Activated naive CD8-positive, alpha-beta T cell treated with anti-CD3 and anti-CD28 coated beads, Interleukin-2, amount 50 U/mL, for 16 hours (primary cell): ENCODE measurements at places on chromosomes 4 and X.

GRCh38 chrX:3345281-3346191, 916 bp downstream of the MXRA5 start:
- DNase-seq, result no peak

DNA sequence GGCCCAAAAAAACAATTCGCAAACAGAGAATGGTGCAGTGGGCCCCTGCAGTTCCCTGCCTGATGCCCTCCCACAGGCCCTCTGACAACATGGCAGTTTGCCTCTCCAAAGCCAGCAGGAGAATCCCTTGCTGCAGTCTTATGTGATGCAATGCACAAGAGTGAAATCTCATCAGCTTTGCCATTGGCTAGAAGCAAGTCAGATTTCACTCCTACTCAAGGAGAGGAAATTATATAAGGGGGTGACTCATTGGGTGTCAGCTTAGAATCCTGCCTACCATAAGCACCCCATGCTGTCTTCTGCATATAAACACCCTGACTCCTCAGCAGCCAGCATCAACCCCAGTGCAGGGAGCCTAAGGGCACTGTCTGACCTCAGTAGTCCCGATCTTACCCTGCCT, 157.3 kb upstream of the LDB2 start:
- DNase-seq, result no peak

- no peak for DNase-seq
These were observed 189.8 kb upstream of the GALNT7 start for GRCh38 chr4:172978848-172979247.

DNA sequence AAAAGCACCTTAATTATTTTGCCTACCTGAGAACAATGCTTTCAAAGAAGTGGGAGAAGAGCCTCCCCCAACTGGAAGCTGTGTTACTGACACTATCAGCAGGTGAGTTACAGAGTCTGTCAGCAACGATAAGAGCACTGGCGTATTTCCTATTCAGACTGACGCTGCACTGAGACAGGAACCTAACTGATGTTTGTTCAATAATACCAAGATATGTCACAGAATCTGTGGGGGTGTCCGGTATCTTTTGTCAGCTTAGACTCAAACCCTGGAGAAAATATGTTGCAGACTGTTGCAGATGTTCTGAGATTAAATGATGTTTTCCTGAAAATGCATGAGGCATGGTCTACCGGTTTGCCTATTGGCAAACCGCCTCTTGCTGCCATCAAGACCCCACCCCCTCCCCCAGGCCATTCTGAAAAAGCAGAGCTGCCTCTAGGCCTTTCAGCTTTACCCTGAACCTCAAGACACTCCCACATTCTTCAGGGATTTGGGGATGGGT, 115.2 kb upstream of the KIT start:
- DNase-seq, result no peak

GRCh38 chrX:71612256-71612655, 6.1 kb downstream of the CXCR3 start:
- DNase-seq, result no peak

DNA sequence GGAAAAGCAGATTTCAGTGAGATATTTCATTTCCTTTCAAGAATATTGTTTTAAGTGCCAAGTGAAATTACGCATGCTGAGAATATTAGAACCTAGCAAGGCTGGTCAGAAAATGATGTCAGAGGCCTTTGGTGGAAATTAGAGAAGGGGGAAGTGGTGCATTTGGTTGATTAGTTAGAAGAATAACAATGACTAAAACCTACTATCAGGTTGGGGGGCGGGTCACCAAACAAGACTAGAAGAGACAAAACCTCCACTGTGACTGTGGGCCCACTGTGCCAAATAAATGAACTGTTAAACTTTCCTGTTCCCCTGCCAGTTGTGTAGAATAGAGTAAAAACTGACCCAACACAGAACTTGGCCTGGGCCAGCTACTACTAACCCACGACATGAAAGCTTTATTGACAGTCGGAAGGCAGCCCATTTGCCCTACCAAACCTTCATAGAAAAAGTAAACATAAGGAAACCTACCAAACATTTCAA, 2.9 kb downstream of the RAPGEF2 start:
- no peak for DNase-seq

DNA sequence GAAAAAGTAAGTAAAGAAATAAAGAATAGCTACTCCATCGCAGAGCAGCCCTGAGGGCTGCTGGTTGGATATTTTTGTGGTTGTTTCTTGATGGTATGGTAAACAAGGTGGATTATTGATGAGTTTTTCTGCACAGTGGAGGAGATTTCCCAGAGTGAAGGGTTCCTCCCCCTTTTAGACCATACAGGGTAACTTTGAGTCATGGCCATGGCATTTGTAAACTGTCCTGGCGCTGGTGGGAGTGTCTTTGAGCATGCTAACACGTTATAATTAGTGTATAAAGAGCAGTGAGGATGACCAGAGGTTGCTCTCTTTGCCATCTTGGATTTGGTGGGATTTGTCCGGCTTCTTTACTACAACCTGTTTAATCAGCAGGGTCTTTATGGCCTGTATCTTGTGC, 128.2 kb downstream of the ASMT start:
- no peak for DNase-seq

DNA sequence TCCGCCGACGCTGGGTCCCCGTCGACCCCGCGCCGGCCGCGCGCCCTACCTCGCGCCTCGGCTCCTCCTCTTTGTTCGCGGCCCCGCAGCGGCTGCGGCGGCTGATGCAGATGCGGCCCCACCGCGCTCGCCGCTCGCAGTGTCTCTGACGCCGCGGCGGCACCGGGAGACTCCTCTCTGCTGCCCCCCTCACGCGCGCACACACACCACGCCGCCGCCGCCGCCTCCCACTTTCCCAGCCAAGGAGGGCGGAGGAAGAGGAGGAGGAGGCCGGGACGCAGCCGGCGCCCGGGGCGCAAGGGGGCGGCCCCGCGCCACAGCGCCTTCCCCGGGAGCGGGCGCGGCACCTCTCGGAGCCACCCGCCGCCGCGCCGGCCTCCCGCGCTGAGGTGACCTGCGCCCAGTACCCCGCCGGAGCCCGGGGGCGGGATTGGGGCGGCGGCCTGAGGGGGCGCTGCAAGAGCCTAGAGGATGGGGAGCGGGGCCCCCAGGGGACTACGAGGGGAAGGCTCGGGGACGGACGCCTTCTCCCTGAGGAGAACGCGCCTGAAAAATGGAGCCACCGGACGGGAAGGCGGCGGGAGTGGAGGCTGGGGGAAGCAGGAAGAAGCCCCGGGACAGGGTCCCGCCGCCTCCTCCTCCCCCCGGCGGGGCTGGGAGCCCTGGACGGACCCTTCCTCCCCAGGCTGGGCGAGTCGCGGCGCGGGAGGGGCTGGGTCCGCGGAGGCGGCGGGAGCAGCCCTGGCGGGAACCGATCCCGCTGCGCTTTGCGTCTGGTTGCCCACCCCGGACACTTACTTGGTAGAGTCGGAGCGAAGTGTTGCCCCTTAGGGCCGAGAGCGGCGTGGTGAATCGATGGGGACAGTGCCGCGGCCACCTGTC, at the start of gene SH3RF1:
SH3RF1 (minus strand) TSS at position 147 of the 882 bp plus-strand sequence. CDS start 1,744 bp downstream, outside the sequence.
- DNase-seq, result no peak

DNA sequence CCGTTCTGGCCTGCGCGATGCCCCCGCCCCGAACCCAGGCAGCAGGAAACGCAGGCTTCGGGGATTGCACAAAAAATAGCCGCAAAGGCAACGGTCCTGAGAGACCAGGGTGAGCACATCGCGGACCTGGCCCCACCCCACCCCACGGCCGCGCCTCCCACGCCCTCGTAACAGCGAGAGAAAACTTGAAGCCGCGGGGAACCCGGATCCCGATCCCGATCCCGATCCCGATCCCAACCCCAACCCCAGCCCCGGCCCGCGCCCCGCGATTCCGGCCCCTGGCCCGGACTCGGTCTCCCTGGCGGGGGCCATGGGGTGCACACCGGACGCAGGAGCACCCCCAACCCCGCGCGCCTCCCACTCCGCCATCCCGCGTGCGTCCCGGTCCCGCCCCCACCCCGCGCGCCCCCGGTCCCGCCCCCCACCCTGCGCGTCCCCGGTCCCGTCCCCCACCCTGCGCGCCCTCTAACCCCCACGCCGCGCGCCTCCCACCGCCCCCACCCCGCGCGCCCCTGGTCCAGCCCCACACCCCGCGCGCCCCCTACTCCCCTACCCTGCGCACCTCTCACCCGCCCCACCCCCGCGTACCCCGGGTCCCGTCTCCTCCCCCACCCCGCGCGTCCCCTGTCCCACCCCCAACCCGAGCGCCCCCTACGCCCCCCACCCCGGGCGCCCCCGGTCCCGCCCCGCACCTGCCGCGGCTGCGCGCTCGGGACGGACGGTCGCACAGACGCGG, 29.0 kb downstream of the NOP14 start:
- DNase-seq, result no peak

DNA sequence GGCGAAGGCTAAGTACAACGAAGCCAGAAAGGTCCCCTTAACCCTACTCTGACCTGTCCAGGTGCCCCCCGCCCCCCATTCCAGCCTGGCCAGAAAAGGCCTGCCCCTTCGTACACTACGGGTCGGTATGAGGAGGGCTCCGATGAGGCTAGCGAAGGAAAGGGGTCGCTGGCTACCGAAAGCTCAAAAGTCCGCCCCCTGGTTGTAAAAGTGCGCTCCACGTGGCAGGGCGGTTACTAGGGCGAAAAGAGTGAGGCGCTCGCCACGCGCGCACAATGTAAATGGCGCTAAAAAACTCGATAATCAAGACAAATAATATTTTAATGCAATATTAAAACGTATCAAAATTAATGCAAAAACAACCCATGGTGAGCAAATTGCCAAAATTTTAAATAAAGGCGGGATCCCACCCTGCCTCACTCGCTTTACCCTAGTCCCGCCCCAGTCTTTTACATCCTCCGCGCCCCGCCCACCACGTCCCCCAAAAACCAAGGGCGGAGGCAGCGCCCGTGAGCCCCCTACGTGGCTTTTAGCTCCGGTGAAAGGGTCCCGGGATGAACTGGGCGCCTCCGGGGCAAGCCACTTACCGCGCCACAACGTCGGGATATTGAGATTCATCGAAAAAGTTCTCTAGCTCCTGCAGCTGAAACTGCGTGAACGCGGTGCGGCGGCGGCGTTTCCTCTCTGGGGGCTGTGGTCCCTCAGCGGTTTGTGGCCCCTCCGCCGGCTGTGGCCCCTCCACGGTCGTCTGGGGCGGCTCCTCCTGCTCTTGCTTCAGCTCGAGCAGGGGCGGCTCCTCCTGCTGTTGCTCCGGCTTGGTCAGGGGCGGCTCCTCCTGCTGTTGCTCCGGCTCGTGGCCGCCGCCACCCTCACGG, 929 bp downstream of the ESX1 start:
- no peak for DNase-seq

DNA sequence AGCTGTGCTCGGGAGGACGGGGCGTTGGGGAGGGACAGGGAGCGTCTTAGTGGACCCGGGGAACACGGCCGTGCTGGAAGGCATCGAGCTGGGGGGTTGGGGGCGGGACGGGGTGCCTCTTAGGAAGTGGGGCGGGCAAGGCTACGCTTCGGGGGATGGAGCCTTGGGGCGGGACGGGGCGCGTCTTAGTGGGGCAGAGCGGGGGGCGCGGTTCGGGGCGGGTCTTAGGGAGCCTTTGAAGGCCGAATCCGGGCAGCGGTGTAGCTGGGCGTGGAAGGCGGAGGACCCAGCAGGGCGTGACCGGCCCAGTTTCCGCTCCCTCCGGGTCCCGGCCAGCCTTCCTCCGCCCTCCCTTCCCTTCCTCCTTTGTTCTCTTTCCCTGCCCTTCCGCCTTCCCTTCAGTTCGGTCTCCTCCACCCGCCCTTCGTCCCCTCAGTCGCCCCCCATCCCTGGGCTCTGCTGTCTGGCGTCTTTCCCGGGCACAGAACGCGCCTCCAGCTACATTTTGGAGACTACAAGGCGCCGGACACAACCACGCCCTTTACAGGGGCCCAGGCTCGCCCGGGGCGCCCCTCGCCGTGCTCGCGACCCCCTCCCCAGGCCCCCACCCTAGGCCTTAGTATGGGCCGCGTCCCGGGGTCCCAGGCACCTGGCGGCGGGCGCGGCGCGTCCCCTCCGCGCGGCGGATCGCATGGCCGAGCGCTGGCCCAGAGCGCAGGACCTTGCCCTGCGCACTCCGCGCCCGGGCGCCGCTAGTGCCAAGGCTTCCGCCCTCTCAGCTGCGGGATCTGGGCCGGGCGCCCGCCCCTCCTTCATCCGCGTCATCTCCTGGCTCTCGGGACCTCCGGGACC, at the start of gene ARSD:
ARSD (minus strand) TSS at position 757 of the 852 bp plus-strand sequence; CDS start at position 693, 64 bp downstream.
- DNase-seq, result peak; percentile 3

GRCh38 chrX:18490806-18491555, 65.6 kb downstream of the CDKL5 start:
- DNase-seq, result no peak

DNA sequence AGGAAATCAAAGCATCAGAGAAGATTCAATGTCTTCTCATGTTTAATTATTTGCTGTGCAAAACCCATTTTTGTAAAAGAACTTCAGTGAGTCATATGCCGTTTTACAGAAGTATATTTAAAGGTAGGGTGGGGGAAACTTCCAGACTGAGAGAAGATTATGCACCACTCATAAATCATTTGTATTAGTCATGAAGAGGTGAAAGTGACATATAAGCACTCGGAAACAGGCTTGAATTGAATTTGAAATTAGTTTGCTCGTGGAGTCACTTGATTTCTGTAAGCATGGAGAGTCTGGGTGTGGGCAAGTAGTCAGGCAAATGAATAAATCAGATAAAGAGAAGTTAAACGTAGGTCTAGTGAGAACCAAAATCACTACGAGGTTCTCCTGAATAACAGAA, 335.1 kb downstream of the ANK2 start:
- DNase-seq, result no peak

- no peak for DNase-seq
These were observed 157.7 kb upstream of the ETNPPL start for GRCh38 chr4:108920395-108921087.

DNA sequence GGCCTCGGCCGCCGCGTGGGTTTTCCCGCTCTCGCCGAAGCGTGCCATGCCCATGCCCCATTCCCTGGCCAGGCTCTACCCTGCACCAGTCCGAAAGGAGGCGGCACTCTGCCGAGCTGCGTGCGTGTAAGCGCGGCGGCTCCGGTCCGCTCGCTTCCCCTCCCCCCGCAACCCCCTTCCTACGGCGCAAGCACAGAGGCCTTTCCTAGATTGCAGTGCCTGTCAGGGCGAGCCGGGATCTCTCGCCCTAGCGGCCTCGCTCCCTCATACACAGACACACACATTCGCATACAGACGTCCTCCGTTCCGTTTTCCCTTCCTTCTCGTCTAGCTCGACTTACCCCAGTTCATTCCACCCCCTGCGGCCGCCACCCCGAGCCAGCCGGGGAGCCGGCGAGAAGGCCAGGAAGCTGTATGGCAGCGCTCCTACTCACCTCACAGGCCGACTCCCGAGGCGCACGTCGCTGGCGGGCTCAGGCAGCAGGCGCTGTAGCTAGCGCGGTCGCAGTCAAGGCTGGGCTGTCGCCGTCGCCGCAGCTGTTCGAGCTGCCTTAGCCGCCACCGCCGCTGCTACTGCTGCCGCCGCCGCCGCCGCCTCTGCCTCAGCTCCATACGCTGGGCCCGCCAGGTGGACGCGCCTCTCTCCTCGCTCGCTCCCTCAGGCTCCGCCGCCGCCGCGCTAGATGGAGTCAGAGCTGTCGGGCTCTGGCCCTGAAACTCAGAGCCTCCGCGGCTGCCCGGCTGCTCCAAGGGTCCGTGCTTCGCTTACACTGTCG, 615 bp downstream of the NEXMIF start:
- no peak for DNase-seq

DNA sequence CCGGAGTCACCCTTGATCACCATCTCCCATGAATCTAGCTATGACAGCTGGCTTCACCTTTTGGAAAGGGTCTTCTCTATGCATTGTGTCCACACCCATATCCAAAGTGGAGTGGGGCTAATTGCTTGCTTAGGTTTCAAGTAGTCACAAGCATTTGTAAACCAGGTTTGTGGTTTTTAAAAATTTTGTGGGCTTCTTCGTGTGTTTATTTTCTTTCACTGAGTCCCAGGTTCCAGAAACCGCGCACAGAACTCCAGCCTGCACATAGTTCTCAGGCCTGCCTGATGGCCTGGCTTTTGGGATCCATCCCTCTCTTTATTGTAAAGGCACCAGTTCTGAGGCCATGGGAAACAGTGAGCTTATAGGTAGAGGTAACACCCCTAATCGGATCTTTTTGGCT, 70.2 kb upstream of the TLR3 start:
- DNase-seq, result no peak
